ENCODE measurements at places on chromosomes 7 and 10. TPM values are rescaled to one million over a fixed set of nuclear protein-coding genes. Genes with fewer than 3 reads are reported as not detected.

PARD3 gene
- total RNA-seq: 0.56 TPM

- DNase-seq: no peak
Observed at GRCh38 chr10:60246382-60246781, 143.3 kb downstream of the ANK3 start.

FAM20C gene
- total RNA-seq: 0.62 TPM

DNA sequence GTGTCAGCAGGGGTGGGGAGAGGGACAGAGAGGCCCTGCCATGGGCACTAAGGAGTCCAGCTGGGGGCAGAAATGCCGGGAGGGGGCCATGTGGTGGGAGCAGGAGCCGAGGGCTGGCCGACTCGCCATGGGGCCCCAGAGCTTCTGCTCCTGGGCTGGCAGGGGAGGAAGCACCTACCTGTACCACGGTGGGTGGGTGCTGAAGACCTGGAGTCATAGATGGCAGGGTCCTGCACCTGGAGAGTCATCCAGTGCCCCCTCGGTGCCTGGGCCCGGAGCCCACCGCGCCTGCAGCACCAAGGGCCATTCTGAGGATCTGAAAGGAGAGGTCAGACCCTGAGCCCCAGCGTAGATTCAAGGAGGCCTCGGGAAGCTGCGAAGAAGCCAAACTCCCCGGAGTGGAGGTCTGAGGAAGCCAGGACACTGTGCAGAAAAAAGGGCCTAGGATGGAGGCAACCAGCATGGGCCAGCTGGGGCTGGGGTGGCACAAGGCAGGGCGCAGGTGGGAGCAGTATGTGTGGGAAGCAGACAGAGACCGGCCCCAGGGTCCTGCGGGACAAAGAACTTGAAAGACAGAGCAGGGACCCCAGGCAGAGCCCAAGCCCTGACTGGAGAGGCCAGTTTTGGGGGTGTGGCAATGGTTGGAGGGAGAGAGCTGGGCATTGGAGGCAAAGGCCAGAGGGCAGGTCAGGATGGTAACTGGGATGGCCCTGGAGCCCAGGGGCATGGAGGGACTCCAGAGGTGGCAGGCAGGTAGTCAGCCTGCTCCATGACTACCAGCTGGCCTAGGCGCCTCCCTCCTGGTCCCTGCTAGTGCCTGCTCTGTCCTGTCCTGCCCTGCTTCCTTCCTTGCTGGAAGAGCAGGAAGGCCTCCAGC lies 26.7 kb upstream of the SMARCD3 start:
- DNase-seq: no peak

OR2A5 gene
- not detected for total RNA-seq

DNA sequence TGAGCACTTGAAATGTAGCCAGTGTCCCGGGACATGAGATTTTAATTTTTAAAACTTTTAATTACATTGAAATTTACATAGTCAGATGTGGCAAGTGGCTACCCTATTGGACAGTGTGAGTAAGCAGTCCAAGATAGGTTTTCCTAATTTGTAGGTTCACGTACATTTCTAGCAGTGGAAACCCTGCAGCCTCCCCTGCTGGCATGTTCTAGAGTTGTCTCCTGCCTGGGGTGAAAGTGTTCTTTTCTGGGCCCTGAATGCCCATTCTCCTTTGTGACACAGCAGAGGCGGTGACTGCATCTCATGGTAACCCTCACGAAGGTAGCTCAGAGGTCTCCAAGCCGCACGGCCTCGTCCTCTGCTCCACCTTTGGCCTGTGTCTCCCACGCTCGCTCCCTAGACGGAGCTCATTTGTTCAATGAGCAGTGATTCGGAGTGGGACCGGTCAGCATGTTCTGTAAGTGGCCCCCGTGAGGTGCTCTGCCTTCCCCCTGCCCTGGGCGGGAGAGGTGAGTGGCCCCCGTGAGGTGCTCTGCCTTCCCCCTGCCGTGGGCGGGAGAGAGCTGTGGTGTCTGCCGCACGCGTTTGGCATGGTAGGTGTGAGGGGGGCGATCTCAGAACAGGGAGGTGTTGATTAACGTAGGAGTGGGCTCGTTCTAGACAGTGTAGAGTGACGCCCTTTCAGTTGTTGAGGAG lies 18.0 kb downstream of the WDR37 start:
- no peak for DNase-seq

GRCh38 chr7:157589680-157590079 lies 252.9 kb downstream of the DNAJB6 start:
- peak; percentile 5 for DNase-seq

GDF10 gene
- not detected for total RNA-seq

AKR1C2 gene
- not detected for total RNA-seq

PNLIPRP1 gene
- not detected for total RNA-seq

- DNase-seq: no peak
Observed at GRCh38 chr7:20194343-20194995, 22.7 kb downstream of the MACC1 start.

- DNase-seq: no peak
Observed at GRCh38 chr10:20492447-20492846, 404.7 kb downstream of the NEBL start.

- DNase-seq: no peak
Observed at GRCh38 chr7:137151041-137151689, 192.4 kb downstream of the PTN start.

DNA sequence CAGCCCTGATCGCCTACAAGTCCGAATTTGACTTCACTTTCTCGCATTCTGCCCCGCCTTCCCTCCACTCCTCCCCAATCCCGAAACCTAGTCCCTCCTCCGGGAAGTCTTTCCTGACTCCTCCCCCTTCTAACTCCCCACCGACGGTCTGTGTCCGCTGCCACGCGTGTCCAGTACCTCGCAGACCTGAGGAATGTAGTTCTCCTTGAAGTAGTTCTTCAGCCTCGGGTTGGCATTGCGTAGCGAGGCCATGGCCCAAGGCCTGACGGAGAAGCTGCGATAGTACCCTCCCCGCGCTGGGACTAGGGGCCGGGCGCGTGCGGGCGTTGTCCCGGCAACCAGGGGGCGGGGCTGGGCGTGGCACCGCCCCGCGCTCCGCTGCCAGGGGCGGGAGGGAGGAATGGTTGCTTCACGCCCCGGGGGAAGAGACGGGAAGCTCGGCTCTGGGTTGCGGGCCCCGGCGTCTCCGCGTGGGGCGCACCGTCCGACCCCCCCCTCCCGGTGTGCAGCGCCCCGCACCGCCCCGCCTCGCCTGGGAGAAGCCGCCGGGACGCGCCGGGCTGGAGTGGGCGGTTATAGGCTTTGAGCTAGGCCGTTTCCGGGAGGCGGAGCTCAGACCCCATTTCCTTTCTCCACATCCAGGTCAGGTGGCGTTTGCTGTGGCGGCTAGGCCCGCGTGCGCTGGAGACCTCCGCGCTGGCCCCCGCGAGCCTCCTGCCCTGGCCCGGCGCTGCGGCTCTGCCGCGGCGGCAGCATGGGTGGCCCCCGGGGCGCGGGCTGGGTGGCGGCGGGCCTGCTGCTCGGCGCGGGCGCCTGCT lies at the start of the genes ARMC10 and FBXL13:
Gene ARMC10, plus strand, starts transcription at position 622 of the 818 bp plus-strand sequence. Its CDS starts 133 bp downstream, at position 755.
Gene FBXL13, minus strand, starts transcription at position 278 of the 818 bp plus-strand sequence.
- DNase-seq: peak; percentile 93

DNA sequence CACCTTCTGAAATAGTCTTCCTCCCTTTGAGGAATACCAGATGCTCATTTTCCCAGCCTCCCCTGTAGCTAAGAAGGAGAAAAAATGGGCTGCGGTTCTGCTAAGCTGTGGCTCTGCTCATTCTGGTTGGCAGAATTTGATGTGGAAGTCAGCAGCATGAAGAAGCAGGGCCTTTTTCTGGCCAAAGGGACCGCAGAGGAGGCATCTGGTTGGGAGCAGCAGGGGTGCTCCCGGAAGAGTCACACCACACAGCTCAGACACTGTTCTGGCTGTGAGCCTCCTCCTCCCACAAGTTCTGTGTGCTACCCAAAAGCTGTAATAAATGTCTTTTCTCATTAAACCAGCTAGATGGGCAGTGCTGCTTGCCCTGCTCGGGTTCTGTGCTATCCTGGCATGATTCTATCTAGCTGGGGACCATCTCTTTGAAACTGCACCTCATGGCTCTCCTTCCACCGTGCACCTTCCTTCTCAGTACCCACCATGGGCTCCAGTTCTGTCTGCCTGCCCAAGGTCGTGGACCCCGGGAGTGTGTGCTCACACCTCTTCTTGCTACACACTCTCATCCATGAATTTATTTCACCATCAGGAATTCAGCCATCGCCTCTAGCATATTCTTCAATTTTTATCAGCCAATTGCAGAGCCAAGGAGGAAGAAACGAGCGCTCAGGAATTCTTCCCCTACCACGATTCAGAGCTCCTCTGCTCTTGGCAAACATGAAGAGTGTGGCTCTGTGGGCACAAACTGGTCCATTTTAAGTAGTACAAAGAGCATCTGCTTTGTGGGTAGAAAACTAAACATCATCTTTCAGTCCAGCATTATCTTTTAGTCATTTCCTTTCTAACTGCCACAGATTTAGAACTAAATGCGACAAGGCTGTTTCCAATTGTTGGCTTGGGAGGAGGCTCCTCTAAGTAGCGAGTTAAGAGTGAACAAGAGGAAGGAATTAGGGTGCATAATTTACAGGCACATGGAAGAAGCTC lies 76.9 kb downstream of the FAM171A1 start:
- no peak for DNase-seq

- DNase-seq: no peak
Observed at GRCh38 chr7:108348913-108349312, 107.3 kb downstream of the NRCAM start.

SLC26A3 gene
- not detected for total RNA-seq

DNA sequence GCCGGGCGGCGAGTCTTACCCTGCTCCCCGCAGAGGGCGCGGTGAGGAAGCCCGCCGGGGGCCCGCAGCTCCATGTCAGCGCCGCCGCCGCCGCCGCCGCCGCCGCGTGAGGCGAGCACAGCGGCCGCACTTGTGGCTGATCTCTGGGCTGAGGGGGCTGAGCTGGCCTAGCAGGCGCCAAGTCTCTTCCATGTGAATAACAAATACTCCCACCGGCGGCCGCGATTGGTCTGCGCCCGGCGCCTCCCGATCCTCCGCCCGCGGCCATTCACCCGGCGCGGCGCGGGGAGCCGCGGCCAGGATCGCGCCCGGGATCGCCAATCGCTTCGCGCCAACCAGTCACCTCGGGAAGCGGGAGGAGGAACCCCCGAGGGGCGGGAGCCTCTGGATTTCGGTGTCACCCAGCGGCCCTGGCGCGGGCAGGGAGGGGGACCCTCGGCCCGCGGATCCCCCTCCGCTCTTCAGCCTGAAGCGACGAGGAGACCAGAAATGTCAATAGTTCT lies at the start of gene GRM8:
Gene GRM8, minus strand, starts transcription at position 164 of the 503 bp plus-strand sequence.
- no peak for DNase-seq

- no peak for DNase-seq
Observed at GRCh38 chr7:17832242-17832641, 108.1 kb downstream of the SNX13 start.

GRCh38 chr10:3067118-3067858 lies at the start of gene PFKP:
TSS of gene PFKP (plus strand) at chr10:3067548. CDS start at chr10:3067596, 48 bp downstream.
- peak; percentile 70 for DNase-seq

- DNase-seq: no peak
Observed at GRCh38 chr7:140041659-140042385, 20.9 kb downstream of the PARP12 start.

DNA sequence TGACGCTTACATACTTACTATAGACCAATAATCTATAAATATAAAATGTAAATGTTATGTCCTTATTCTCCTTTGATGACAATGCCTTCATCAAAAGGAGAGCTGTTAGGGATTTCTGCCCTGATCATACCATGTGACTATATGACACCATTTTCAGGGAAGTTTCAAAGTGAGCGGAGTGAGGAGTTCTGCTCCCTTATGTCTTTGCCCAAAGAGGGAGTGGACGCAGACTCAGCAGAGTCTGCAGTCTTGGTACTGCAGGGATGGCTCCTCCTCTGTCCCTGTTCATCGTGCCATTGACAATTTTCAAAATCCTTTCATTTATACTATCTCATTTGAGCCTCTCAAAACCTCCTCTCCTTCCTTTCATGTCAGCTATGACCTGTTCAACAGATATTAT lies 27.9 kb downstream of the HYAL4 start:
- no peak for DNase-seq
